ENCODE measurements at places on chromosomes 7 and 10. TPM values are rescaled to one million over a fixed set of nuclear protein-coding genes. Genes with fewer than 3 reads are reported as not detected.

The LRMDA gene
- not detected for total RNA-seq

The EPO gene
- not detected for total RNA-seq

The GNGT1 gene
- not detected for total RNA-seq

The CFAP69 gene
- total RNA-seq: 3.4 TPM

The LDB3 gene
- not detected for total RNA-seq

The SUN3 gene
- not detected for total RNA-seq

The MMRN2 gene
- total RNA-seq: 9.8 TPM

The LRRC18 gene
- total RNA-seq: not detected

The NEUROD6 gene
- total RNA-seq: not detected

The LRRN3 gene
- 4.1 TPM for total RNA-seq

Data from myometrial cell (primary cell).